ENCODE measurements at places on chromosomes 2 and 18.
A peak's percentile ranks its signal among the peaks of the same experiment; 100 is the strongest.

GRCh38 chr2:64063454-64063853 is 44.2 kb upstream of the VPS54 start:
- no peak for DNase-seq

- no peak for DNase-seq
Observed at GRCh38 chr2:45285311-45285710, 276.1 kb upstream of the SIX2 start.

DNA sequence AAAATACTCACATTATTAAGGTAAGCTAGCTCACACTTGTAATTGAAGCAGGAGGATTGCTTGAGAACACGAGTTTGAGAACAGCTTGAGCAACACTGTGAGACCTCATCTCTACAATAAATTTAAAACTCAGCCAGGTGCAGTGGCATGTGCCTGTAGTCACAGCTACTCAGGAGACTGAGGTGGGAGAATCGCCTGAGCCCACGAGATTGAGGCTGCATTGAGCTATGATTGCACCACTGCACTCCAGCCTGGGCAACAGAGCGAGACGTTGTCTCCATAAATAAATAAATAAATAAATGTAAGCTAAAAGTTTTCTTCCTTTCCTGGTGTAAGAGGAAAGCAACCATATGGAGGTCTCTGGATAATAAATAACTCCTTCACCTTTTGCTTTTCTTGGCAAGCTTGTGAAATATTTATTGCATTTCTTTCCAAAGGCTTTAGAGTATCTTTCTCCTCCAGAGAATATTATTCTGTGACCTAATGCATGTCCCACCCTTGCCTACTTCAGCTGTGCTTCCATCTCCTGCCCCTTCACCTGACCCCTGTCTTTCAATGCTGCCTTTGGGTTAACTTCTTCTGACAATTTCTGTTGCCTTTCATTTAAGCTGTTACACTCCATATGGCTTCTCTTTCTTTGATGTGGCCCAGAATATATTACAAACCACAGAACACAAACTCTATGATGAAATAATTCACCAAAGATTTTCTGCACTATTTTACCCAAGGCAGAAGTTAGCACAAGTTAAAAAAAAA is 280.7 kb upstream of the RND3 start:
- no peak for DNase-seq

DNA sequence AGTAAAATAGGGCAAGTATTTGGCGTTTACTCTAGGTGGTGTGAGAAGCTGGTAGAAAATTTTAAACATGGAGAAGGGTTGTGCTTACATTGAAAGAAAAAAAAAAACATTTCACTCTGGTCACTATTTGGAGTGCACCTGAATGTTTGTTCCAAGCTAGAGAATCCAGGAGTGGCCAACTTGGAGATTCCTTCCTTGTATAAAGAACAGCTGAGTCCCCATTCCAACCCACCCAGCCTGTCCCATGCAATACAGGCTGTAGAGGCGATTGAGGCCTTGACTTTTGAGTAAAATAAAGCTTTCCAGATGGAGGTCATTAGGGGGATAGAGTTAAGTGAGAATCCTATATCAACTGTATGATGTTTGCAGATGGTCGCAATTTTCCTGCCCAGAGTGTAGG is 203.8 kb upstream of the SYT4 start:
- no peak for DNase-seq

DNA sequence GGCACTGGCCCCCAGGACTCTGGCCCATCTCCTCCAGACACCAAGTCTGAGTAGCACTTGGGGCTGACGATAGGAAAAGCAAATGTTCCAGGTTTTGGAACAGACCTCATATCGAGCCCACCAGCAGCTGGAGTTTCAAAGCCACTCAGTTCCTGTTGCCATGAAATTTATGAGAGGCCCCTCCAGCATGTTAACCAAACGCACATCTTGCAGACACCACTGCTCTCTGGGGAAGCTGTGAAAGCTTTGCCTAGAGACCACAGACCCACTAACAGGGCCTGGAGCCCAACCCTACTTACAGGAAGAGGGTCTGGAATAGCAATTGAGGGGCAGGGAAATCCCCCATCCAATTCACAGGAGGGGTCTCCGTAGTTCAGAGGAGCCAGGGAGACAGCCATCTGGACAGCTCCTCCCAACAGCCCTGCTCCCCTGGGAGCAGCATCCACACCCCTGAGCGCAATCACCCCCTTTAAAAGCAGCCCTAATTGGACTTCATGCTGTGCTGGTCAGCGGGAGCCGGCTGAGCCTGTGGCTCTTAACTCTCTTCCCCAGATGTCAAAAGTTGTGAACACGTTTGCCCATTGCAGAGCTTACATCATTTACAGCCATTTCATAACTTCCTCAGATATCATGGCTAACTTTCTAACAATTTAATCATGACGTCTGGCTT is 81.3 kb downstream of the TGFA start:
- no peak for DNase-seq

DNA sequence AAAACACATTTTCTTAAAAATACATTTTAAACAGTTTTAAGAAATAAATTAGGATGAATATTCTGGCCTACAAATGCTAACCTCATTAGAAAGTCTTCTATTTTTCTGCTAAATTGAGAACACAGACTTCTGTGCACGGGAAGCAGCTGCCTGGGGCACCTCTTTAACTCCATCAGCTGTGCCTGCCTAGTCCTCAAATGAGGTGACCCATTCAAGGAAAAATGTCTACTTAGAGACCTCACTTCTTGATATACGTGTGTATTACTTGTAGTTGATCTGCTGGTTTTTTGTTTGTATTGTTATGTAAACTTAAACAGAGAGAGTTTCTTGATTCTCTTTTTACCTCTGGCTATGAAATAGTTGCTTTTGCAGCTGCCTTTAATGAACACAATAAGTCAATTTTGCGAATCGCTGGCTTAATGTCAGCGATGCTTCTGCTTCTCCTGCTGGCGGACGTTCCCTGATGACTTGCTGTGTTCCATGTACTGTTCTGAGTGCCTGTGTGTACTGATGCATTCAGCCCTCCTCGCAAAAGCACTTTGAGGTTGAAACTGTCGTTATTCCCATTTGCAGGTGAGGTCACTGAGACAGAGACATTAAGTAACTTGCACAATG is 88.7 kb upstream of the TXNDC2 start:
- DNase-seq: no peak

- no peak for DNase-seq
Observed at GRCh38 chr2:19131871-19132270, 226.6 kb downstream of the OSR1 start.

DNA sequence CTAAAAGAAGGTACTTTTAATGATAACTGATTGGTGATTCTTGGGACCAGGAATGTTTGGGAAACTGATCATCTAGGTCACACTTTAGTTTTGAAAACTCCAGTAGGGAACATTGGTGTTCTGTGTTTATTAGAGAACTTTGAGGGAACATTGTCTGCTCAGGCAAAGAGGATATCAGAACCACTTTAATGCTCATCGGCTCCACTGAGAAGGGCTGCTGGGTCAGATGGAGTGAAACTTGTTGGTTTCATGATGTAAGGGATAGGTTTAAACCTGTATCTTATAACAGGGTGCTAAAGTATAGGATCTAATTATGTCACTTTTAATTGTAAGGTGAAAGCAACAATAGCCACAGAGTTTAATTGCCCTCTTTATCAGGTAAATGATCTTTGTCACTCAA is 14.2 kb upstream of the POLI start:
- DNase-seq: no peak

GRCh38 chr2:128797092-128797491 is 478.4 kb upstream of the HS6ST1 start:
- no peak for DNase-seq

- peak; percentile 33 for DNase-seq
Observed at GRCh38 chr18:34493099-34493544, 217.0 kb upstream of the DTNA start.

DNA sequence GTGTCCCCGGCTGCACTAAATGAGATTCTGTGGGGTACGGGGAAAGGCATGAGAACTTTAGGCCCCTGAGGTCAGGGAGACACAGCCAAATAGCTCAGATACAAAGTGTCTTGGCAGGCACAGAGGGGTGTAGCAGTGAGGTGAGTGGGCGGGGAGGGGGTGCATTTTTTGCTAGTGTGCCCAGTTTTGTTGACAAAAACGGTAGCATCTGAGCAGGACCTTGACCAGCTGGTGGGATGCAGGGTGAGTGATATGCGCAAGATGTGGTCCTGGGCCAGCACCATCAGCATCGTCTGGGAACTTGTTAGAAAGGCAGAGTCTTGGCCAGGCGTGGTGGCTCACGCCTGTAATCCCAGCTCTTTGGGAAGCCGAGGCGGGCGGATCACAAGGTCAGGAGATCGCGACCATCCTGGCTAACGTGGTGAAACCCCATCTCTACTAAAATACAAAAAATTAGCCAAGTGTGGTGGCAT is 127.3 kb upstream of the LGALSL start:
- DNase-seq: no peak

DNA sequence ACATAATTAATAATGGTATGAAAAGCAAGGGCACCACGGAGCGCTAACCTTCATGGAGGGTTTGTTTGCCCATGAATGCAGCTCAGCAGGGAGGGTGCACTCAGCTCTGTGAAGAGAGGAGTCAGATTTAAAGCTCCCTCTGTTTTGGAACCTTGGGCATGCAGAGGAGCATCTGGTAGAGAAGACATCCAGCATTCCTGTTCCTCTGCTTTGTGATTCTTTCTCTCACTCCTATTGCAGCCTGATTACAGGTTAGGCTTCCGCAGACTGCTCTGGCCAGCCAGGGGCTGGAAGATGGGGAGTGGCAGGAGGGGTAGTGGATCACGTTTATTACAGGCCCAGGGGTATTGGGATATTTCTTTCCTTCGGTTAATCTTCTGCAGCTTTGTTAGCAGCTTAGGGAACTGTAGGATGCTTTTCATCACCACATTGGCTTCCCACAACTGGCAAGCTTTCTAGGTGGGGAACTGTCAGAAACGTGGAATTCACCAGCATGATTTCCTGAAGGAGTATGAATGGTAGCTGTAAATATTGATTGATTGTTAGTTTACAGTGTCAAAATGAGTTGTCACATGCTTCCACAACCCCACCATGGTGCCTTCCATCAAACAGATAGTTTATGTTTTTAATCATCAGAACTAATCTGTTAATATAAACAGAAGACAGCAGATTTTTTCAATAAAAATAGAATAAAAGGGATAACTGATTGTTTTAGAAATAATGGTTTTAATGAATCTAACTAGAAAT is 201.1 kb downstream of the VAPA start:
- no peak for DNase-seq

DNA sequence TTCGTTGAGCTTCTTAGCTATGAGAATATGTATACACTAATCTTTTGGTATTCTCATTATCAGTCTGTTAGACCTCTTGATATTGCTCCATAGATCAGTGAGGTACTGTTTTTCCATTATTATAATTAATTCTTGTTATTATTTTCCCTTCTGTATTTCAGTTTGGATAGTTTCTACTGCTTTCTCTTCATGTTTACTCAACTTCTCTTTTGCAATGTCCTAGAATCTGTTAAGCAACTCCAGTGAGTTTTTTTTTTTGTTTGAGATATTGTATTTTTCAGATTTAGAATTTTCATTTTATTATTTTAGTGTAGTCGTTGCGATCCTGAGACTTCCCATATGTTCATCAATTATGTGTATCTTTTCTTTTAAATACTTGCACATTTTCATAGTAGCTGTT is 260.8 kb downstream of the SETBP1 start:
- DNase-seq: no peak

GRCh38 chr2:16293398-16293797 is 353.0 kb downstream of the MYCN start:
- DNase-seq: no peak

DNA sequence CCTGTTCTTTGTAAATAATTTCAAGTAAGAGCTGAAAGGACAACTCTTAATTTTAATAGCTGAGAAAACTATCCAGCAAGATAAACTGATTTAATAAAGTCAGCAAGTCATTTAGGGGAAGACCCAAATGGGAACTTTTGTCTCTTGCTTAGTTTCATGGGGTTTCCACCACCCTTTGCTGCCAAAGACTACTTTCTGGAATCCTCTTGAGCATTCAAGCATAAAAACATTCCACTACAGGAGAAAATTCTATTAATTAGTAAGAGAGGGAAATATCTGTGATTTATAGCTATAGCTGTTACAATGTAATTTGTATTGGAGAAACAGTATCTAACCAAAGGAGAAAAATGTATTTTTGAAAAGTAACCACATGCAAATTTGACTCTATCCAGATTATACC is 20.6 kb downstream of the EFEMP1 start:
- no peak for DNase-seq

DNA sequence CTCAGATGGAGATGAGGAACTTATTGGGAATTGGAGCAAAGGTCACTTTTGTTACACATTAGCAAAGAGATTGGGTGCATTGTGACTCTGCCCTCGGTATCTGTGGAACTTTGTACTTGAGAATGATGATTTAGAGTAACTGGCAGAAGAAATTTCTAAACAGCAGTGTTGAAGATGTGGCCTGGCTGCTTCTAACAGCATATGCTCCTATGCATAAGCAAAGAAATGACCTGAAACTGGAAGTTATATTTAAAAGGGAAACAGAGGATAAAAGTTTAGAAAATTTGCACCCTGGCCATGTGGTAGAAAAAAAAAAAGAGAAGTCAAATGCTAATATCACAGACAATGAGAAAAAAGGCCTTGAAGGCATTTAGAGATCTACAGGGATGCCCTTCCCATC is 256.8 kb upstream of the ZC3H15 start:
- no peak for DNase-seq

DNA sequence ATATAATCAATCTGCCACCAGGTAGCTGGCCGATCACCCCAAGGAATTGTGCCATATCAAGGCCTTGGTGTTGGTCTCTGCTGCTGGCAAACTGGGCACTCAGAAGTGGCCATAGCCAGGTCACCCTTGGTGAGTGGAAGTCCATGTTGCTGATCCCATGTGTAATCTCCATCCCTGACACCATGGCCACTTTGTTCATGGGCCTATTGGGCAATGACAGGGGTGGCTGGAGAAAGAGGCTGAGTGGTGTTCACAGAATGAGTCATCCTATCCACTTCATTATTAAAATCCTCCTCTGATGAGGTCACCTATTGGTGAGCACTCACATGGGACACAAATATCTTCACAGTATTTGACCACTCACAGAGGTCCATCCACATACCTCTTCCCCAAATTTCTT is 26.7 kb upstream of the CD226 start:
- DNase-seq: no peak

DNA sequence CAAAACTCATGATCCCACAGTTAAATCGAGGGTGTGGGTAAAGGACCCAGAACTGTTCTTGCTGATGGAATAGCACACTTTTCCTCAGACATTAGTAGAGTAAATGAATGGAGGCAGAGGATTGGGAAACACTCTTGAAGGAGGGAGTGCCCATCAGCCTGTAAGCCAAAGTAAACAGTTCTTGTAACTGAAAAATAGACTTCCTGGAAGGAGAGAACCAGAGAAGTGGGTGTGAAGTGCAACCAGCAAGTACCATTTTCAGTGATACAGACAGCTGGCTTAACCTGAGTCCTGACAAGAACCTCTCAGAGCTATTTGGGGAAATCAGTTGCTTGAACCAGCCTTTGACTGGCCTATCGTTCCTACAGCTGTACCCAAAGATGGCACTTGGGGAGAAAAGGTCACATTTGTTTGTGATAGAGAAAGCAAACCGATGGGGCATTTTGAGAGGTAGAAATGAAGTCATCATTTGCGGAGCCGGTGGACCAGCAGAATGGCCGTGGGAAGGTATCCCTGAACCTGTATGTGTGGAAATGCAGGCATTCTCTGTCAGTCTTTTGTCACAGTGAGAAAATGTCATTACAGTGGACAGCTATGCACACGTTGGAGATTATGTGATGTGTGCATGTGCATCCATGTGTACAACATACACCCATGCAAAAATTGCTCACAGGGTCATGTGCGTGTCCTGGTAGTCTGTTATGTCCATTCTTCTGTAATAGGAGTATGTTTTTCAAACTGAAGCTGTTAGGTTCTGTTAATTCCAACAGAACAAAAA is 17.8 kb downstream of the CRIM1 start:
- DNase-seq: no peak

- no peak for DNase-seq
Observed at GRCh38 chr2:183035954-183036669, 2.1 kb downstream of the NCKAP1 start.
